ENCODE measurements at places on chromosomes 12 and 14.

DNA sequence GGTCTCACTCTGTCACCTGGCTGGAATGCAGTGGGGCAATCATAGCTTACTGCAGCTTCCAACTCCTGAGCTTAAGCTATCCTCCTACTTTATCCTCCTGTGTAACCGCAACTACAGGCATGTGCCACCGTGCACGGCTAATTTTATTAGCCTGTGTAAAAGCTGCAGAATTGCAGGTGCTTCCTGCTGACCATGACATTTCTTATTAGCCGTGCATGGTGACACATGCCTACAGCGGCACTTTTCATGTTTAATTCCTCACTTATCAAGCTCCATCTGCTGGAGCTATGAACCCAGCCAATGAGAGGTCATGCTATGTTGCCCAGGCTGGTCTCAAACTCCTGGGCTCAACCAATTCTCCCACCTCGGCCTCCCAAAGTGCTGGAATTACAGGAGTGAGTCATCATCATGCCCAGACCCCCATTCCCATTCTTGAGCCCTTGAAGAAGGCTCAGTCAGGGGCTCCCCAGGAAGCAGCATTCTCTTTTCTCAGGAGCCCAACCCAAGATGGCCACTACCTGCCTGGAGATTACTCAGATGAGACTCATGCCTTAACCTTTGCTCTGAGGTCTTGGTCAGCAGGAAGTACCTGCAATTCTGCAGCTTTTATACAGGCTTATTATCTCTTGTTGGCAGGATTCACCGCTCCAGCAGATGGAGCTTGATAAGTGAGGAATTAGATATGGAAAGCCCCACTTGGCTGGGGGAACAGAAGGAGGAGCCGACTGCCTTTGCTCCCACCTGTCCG lies 503.2 kb downstream of the MED13L start:
- no peak for DNase-seq

DNA sequence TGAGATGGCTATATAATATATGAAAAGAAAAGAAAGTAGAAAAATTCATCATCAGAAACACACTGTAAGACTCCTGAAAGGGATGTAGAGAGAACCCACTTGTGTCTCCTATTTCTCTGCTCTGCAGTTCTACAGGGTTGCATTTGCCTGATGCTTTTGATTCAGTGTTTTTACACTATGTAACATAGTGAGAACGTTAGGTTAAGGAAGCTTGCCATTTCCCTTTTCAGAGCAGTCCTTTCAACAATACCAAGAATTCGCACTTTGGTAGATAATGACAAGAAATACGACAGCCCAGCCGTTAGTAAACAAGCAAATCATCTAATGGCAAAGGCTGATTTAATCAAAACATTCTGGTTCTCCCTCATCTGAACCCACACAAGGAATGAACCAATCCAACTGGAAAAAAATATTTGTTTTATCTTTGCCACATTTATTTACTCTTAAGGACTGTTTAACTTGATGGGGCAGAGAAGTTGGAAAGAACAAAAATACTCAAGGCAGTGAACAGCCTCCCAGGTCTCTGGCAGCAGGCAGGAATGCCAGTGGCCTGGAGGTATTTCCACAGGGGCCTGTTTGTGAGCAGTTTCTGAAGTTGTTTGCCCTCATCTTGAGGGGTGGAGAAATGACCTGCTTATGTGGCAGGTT lies 30.8 kb upstream of the SOCS2 start:
- DNase-seq, result no peak

DNA sequence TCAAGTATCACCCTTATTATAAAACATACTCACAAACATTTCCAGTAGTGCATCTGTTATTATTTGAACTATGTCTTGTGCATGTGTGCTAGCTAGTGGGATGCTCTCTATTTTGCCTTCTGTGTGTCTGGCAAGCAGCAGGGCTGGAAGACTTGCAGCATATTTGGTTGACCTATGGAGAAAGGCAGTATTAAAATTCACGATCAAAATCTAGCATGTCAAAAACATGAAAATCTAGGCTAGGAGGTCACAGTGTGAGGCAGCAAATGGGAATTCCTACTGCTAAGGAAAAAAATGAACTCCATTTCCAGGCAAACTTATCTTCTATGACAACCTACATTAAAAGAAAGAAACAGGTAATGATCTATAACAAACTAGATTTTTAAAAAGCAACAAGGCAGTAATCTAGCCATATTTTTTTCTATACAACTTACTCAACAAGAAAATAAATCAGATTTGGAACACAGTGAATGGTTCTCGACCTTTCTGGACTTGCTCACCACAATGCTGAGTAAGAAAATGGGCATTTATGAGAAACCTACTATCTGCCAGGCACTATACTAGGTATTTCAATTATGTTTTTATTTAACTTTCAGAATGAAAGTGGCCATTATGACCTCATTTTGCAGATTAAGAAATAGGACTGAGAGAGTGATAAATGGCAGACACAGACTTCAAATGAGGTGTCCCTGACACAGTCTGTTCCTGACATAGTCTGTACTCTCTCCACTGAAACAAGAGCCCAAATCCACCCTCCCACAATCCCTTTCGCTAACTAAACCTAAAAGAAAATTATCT lies 96.8 kb downstream of the TXNDC16 start:
- DNase-seq, result peak; percentile 15

DNA sequence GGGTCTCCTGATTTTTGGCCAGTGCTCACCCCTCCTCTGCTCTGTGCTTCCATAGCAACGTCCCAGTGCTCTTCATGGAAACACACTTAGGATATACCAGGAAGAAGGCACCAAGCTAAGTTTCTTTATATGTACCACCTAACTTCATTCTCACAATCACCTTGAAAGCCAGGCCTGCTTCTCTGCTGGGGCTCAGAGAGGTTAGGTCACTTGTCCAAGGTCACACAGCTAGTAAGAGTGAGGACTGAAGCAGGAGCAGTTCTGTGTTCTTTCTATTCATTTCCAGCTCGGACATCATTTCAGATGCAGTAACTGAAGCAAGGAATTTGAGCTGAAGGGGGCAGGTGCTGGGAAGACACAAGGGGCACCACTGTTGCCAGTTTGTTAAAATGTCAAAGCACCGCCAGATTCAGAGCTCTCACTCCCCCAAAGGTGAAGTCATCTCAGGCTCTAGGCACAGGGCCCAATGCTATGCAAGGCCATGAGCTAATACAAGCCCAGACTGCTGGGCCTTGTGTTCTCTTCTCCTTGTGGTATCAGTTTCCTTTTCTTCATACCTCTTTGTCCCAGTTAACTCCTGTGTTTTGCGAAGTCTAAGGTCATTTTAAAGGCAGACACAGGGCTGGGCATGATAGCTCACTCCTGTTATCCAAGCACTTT lies 19.7 kb upstream of the YY1 start:
- no peak for DNase-seq

GRCh38 chr12:110079477-110080400 lies 31.4 kb upstream of the C12orf76 start:
- no peak for DNase-seq

DNA sequence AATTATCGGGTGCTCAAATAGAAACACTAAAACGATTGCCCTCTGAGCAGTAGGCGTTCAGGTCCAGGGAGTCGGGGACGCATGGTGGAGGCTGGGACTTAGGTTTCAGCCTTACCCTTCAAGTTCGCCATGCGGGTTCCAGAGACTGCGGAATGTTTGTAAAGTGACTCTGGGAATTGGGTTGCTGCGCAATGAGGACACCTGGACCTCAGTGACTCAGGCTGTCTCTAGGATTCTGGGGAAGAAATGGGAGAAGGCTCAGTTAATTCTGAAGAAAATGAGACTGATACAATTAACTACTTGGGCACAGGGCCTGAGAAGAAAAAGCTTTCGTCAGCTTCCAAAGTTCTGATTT lies 1.1 kb downstream of the LGALS3 start:
- no peak for DNase-seq

DNA sequence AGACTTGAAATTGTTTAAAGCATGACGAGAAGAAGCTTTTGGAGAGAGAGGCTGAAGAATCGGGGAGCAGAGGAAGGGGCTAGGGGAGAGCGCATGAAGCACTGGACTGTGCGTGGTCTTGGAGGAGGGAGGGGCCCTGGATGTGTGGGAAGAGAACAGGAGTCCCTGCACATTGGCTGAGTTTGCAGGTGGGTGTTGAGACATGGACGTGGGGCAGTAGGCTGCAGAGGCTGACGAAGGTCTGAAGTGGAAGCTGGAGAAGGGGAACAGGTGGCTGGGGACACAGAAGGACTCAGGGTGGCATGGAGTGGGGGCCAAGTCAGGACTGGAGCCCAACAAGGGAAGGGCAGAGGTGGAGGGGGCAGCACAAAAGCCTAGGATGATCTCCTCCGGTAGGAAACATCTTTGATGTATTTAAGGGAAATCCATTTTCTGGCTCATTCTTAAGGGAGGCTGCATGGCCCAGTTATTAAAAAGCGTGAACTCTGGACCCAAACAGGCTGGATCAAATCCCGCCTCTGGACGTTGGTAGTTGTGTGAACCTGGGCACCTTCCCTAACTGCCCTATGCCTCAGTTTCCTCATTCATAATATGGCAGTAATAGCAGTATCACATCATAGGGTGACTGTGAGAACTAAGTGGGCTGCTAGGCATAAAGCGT lies 29.0 kb downstream of the ADGRD1 start:
- DNase-seq, result no peak

GRCh38 chr12:106841510-106842302 lies 67.2 kb downstream of the RIC8B start:
- DNase-seq, result peak; percentile 72

DNA sequence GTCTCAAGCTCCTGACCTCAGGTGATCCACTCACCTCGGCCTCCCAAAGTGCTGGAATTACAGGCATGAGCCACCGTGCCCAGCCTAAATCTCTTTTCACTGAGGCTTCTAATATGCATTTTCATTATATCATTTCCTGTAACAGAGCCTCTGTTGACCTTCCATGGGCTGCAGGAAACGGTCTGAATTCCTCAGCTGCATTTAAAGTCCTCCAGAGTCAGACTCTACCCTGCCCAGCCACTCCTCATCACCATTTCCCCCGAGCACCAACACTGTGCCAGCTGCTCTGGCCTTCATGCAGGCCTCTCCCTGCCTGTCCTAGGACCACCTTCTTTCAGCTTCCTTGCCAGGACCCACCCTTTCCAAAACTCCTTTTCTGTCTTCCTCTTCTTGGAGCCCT lies 9.8 kb upstream of the NFKBIA start:
- DNase-seq, result no peak

- DNase-seq, result no peak
Measured at GRCh38 chr12:26188127-26188526, 7.2 kb upstream of the SSPN start.

DNA sequence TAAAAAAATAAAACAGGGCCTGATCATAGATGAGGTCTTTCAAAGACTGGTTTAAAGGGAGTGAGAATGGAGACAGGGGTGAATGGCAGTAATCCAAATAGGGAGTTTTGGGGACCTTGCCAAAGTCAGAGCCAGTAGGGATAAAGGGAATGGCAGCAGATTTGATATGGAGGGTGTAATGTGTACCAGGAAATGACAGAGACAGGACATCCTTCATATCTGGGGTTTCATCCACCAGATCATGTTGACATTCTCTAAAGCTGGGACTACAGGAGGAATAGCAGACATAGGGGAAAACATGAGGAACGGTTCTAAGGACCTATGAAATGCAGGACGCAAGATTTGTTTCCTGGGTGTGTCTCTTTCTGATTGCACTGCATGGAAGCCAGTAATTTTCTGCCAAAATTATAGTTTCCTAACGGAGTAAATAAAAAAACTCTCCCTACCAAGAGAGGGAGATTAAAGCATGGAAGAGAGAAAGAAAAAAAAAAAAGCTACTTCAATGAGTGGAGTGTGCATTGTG lies 169.9 kb downstream of the PRKD1 start:
- no peak for DNase-seq

DNA sequence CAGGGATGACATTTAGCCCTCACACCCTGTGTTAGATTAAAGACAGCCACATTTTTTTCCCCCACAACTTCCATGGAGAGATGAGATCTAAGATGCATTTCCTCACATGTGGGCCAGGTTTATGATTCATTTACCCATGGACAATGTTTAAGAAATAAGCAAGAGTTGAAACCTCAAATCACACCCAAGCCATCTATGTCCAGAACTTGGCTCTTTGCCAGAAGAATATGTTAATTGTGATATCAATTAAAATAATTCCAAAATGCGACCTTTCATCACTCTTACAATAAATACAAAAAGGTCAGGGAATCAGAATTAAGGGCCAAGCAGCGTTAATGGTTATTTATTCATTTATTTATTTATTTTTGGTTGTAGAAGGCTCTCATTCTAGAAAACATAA lies 1376.9 kb upstream of the TMEM132C start:
- no peak for DNase-seq

- no peak for DNase-seq
Measured at GRCh38 chr14:60206837-60207533, 41.8 kb upstream of the DHRS7 start.

DNA sequence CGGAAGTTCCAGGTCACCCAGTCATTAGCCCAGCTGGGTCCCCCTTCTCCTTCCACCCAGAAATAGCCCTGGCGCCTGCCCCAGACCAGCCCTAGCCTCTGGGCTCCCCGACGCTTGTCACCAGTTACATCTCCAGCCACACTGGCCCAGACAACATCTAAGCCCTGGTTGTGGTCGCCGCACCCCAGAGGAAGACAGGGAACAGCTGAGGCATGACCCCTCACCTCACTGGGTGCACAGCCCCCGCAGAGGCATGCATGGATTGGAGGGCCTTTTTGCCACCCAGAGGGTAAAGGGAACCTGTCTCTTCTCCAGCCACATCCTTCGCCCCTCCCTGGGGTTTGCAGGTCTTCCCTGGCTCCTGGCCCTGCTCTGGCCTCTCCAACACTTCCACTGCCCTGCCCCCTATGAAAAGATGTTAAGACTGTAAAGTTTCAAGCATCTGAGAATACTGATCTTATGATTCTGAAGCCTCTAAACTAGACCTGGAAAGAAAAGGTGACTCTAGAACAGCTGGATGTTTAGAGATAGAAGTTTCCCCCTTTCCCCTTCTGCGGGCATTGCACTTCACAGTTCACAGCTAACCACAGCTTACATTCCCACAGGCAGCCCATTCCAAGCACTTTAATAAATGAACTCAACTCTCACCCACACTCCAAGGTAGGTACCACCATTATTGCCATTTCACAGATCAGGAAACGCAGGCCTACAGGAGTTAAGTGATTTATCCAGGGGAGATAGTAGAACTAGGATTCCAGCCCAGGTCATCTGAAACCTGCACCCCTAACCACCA lies 14.7 kb downstream of the TMEM119 start:
- DNase-seq, result no peak

DNA sequence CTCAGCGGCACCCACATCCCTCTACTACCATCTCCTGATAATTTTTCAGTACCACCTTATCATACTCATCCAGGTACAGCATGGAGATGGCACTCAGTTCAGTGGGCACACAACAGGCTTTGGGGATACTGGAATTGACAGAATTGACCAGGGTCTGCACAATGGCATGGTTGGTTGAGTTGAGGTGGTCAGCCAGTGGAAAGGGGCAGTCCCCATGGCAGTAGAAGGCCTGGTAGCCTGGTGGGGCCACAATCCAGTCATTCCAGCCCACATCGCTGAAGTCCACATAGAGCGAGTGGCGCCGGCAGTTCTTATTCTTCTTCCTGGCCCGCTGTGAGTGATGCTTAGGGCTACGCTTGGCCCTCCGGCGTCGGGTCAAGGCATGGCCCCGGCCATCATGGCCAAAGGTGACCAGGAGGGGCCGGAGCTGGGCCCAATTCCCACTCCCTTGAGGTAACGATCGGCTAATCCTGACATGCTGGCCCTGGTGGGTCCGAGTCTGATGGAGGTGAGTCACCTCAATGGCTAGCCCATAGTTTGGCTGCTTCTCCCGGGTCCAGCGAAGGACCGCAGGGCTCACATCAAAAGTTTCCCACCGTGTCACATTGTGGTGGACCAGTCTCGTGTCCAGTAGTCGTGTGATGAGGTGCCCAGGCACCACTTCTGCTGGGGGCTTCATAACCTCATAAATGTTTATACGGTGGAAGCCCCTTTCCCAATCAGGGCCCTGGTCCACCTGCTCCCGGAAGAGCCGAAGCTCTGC lies 6.4 kb downstream of the BMP4 start:
- DNase-seq, result no peak

Data from kidney glomerular epithelial cell (primary cell).